ENCODE measurements at places on chromosomes 1 and 21. TPM values are rescaled to one million over a fixed set of nuclear protein-coding genes. Genes with fewer than 3 reads are reported as not detected.

The RBM11 gene
- total RNA-seq = 0.59 TPM

The RNU1-3 gene
- total RNA-seq = 2,260 TPM

The AMY2B gene
- 30.7 TPM for total RNA-seq

The SASS6 gene
- total RNA-seq = 1.8 TPM

The PGLYRP3 gene
- not detected for total RNA-seq

Data from heart right ventricle (tissue), 16 donors.